HL-60 (cell line): ENCODE measurements at places on chromosomes 5 and 9.

GRCh38 chr5:134082264-134082992, 32.1 kb upstream of the TCF7 start:
- no peak for DNase-seq

- no peak for DNase-seq
Observed at GRCh38 chr9:74132986-74133385, 364.1 kb upstream of the RORB start.

DNA sequence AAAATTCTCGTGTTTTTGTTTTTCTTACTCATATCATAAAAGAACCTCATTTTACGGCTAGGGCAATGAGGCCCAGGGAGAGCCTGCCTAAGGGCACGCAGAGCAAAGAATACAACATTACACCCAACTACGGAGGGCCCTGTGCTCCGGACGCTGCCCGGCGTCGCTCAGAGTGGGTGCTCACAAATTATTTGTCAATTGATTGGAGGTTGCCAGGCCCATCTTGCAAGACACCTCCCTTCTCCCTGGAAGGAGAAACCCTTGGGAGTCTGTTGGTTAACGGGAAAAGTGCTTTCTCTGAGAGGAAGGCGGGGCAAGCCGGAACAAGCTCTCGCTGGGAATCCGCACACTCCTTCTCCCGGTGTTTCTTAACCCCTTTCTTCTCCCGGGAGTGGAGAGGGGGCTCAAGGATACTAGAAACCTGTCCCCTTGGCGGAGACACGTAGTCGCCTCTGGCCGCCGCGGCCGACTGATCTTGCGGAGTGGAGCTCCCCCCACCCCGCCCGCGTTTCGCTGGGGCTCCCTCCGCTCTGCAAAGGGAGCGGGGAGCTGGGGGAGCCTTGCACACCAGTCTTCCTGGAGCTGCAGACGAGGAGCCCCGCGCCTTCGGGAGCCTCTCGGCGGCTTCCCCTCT, 599.3 kb upstream of the SGCD start:
- DNase-seq = no peak

GRCh38 chr5:137264041-137264440, 235.1 kb downstream of the SPOCK1 start:
- DNase-seq = no peak

DNA sequence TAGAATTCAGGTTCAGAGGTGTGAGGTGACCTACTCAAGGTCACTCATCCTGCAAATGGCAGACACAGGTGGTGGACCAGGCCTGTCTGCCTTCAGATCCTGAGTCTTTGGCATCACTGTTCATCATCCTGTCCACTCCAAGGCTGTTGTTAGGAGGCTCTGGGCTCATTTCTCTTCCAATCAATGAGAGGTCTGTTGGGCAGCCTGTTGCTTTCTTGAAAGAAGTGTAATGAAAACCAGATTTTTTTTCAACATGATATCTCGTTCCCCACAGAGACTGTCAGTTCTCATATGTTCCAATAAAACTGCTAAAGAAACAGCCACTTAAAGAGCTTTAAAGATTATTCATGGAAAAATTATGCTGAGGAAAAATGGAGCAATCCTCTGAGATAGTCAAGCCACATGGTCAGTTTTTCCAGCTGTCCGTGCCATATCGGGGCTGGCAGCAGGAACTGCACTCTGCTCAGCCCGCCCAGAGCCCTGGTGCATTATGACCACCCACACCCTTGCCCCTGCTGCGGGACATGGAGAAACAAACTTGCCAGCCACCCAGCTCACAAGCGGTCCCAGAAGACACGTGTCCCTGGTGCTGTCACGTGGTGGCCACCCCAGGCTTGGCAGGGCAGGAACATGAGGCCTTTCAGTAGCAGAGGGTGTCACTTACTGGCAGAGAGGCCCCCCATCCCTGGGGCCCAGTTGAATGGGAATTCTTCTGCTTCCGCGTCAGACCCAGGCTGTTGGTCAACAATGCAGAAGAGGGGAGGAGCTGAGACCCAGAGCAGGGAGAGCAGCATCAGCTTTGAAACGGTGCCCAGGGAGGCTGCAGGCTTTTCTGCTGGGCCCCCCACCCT, 63.7 kb upstream of the ANGPTL2 start:
- DNase-seq = no peak

- no peak for DNase-seq
Observed at GRCh38 chr5:172405226-172406107, 48.9 kb downstream of the SH3PXD2B start.

DNA sequence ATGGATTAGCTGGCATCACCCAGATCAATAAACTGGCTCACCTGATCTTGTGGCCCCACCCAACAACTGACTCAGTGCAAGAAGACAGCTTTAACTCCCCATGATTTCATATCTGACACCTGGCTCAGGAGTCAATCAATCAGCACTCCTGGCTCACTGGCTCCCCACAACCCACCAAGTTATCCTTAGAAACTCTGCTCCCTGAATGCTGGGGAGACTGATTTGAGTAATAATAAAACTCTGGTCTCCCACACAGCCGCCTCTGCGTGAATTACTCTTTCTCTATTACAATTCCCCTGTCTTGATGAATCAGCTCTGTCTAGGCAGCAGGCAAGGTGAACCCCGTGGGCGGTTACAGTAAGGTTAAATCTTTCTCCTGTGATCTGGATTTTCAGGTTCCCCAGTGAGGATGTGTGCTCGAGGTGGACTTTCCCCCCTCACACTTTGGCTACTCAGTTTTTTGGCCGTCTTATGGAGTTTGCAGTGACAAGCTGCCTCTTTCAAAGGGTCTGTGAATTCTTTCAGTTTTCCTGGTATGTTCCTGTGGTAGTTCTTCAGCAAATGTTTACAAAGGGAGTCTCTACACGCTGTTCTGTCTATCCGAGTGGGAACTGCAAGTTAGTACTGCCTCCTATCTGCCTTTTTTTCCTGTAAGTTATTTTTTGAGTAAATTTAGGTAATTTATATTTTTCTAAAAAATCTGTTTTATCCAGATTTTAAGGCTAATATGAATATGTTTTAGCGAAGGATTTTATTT, 500.2 kb upstream of the NUDT12 start:
- DNase-seq = no peak

GRCh38 chr5:150578781-150579461, 61.5 kb upstream of the SYNPO start:
- DNase-seq = no peak

GRCh38 chr5:31952067-31952466, 222.1 kb downstream of the GOLPH3 start:
- no peak for DNase-seq

DNA sequence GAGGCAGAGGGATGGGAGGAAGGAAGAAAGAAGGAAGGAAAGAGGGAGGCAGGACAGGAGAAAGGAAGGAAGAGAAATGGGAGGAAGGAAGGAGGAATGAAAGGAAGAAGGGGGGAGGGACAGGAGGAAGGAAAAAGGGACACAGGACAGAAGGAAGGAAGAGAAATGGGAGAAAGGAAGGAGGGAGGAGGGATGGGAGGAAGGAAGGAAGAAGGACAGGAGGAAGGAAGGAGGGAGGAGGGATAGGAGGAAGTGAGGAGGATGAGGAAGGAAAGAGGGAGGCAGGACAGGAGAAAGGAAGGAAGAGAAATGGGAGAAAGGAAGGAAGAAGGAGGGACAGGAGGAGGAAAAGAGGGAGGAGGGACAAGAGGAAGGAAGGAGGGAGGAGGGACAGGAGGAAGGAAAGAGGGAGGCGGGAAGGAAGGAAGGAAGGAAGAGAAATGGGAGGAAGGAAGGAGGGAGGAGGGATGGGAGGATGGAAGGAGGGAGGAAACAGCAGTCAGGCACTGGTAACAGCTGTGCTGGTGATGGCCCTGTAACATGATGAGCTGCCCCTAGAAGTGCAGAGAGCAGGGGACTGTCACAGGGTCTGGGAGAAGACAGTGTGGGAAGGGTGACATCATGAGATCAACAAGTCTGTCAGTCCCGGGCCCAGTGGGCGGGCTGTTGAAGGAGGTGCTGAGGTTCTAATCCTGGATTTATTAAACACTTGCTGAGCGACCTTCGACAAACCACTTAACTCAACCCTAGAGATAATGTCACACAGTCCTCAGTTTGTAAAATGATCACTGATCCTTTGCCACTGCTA, 10.7 kb upstream of the IRX1 start:
- no peak for DNase-seq

GRCh38 chr9:133589454-133590227, 19.5 kb downstream of the FAM163B start:
- no peak for DNase-seq

GRCh38 chr9:112009656-112010055, 113.0 kb downstream of the UGCG start:
- DNase-seq = no peak

DNA sequence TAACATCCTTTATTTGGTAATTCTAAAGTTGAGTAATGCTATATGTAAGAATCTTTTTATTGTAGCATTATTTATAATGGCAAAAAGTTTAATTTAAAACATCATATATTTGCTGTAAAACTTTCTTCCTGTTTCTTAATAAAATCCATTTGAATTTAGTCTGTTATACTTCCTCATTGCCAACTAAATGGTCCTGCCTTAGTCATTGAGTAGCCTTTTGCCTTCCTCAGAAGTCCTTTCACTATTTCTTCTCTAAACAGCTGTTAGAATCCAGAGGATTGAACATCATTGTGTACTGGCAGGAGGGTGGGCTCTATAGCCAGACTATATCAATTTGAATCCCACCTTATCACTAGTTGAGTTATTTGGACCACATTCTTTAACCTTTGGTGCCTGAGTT, 11.0 kb downstream of the SLC44A1 start:
- no peak for DNase-seq

GRCh38 chr9:108184941-108185340, 670.8 kb downstream of the ACTL7B start:
- no peak for DNase-seq

- no peak for DNase-seq
Observed at GRCh38 chr5:136979131-136979530, 520.0 kb downstream of the SPOCK1 start.

DNA sequence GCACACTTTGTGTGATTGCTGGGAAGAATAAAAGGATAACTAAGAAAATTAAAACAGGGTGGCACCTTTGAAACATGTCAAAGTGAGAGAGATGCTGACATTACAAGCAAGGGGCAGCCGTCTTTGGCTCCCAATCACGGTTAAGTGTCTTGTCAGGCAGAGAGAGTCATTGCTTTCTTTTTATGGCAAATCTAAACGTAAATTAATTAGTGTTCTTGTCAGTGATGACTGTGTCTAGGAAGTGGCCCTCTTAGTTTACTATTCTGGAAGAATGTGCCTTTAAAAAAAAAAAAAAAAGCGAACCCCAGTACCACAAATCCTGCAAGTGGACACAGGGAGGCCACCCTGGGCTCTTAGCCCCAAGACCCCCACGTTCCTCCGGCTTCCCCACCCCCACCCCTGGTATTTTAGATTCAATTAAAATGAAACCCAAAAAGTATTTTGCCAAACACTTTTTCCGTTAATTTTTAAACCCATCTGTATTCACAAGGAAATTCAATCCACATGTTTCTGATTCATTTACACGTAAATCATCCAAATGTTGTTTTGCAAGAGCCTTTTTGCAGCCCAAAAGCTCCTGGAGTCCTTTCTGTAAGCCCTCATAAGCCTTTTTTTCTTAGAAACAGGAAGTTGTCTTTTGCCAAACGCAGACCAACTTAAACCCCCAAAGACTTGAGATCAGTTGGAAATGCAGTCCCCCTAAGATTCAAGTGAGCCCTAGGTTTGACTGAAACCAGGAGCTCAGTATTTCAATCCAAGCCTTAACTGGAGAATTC, 399.3 kb downstream of the EBF1 start:
- DNase-seq = no peak

DNA sequence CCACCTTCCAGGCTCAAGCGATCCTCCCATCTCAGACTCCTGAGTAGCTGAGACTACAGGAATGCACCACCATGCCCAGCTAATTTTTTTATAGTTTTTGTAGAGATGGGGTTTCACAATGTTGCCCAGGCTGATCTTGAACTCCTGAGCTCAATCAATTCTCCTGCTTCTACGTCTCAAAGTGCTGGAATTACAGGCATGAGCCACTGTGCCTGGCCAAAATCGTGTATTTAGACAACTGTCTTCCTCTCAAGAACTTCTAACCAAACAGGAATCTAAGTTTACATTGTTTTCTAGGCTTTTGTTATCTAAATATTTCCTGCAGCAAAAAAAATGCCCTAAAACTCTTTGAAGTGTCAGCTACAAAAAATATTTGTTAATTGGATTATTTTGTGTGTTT, 78.8 kb downstream of the NLN start:
- DNase-seq = no peak

DNA sequence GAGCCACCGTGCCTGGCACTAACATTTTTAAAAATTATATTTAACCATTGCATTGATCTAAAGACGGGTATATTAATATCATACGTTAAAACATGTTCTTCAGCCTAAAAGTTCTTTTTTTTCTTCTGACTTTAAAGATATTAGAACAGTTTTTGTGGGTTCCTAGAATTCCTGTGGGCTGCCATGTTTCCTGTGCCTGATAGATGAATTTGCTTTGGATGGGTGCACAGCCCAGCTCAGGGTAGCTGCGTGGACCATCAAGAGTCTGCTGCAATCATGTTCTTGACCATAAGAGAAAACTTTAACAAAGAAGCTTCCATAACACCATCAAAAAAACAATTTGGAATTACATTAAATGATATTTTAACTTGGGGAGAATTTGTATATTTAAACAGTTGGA, 2.4 kb upstream of the LAMC3 start:
- DNase-seq = no peak

GRCh38 chr5:9523090-9523823, 22.6 kb downstream of the SEMA5A start:
- DNase-seq = no peak

GRCh38 chr5:88827997-88828396, 55.0 kb downstream of the MEF2C start:
- DNase-seq = no peak

- no peak for DNase-seq
Observed at GRCh38 chr5:149212198-149212951, 59.3 kb upstream of the AFAP1L1 start.

DNA sequence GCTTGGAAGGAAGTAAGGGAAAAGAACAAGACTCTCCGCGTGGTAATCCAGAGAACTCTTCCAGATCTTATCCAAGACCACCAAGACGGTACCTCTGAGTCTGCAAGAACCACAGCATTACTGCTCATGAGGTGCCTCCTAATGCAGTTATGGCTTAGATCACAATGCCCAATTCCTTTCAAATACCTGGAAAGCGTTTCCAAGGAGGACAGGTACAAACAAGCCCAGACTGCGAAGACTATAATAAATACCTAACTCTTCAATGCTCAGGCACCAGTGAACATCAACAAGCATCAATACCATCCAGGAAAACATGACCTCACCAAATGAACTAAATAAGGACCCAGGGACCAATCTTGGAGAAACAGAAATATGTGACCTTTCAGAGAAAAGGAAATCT, 325.5 kb downstream of the CWC27 start:
- no peak for DNase-seq

DNA sequence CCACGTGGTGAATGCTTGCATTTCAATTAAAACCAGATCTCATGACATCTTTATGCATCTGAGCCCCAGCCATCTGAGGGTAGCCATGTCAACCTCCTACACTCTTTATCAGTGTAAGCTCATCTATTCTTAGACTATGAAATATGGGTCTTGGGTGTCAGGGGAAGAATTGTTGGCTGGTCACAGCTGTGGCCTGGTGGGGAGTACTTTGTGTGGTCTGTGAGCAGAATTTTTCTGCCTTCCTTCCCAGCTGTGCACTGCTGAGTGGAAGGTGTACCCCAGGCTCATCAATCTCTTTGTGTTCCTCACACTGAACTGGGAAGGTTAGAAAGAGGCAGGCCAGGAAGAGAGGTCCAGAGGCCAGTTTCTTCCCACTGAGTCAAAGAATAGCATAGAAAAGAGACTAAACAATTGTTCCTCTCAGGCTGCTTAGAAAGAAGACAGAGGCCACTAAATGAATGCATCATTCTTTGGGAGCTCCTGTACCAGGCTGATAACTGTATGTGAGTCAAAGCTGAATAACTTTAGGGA, 202.7 kb upstream of the RGMB start:
- DNase-seq = no peak
